ENCODE measurements at places on chromosomes 5 and 9.

GRCh38 chr5:94910721-94911120 is 292.3 kb downstream of the SLF1 start:
- DNase-seq: no peak

DNA sequence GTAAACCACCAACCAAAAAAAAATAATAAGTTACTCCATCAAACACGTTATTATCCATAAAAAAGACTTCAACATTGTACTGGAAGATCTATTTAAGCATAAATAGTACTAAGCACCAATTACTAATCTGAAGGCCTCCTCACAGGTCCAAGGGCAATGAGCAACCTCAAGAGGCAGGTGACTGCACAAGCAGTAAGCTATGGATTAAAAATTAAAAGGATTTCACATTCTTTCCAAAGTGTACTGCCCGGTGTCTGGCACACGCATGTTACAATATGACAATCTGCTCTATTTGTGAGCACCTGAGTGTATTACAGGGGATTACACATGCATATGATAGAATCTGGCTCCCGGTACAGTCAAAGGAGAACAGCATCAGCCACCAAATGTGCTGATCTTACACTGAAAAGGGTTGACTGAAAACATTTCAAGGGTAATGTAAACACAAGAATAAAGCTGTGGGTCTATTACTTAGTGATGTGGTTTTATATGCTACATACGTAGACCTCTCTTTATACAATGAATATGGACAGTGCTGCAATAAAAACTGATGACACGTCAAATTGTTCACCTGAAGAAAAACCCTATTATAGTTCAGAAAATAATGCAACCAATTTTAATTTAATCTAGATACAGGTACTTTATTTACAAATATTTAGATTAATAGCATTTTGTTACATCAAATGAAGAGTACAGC is 22.8 kb downstream of the RAB14 start:
- no peak for DNase-seq

- no peak for DNase-seq
Measured at GRCh38 chr5:5584236-5584745, 161.8 kb downstream of the ICE1 start.

DNA sequence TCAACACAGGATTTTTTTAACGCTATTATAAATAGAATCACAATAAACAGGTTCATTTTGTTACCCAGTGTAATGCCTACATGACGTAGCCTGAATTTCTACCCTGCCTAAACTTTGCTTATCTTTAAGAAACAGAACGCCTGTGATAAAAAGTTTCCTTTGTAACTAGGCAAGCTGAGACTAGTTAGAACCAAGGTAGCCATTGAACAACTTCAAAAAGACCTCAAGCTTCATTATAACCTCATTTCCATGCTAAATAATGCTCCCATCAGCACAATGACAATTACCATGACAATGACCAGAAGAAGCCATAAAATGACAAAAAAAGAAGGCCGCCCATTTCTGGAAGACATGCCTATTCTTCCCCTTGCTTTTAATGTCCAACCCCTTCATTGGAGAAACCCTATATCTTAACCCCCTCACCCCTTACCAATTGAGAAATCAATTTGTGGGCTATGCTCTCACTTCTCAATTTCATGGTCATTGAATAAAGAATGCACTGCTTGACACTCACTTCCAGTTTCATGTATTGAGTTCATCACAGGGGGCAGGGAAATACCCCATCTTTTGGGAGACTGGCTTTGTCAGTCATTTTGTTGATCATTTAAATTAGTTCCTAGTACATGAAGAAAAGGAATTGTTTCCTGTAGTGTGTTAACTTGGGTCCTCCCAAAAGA is 276.8 kb downstream of the MCTP1 start:
- no peak for DNase-seq

- no peak for DNase-seq
Measured at GRCh38 chr5:55480781-55481180, 54.0 kb downstream of the PLPP1 start.

DNA sequence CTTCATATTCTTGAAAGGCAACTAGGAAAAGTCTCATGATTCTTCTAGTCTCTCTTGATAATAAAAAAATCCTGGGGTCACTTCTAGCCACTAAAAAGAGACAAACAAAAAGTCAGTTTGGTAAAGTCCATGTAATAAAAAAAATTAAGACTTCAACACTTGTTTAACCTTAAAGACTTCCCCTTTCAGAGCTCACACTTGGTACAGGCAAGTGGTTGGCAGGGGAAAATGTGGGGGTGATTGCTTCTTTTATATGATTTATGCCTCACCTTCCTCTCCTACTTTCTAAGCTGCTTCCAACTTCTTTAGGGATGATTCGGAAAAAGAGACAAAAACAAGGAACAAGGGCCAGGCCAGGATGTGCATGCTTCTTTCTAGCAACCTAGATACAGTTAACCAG is 5.1 kb upstream of the ERCC6L2 start:
- no peak for DNase-seq

- DNase-seq: no peak
Measured at GRCh38 chr9:35980289-35981011, 22.5 kb upstream of the OR2S2 start.

DNA sequence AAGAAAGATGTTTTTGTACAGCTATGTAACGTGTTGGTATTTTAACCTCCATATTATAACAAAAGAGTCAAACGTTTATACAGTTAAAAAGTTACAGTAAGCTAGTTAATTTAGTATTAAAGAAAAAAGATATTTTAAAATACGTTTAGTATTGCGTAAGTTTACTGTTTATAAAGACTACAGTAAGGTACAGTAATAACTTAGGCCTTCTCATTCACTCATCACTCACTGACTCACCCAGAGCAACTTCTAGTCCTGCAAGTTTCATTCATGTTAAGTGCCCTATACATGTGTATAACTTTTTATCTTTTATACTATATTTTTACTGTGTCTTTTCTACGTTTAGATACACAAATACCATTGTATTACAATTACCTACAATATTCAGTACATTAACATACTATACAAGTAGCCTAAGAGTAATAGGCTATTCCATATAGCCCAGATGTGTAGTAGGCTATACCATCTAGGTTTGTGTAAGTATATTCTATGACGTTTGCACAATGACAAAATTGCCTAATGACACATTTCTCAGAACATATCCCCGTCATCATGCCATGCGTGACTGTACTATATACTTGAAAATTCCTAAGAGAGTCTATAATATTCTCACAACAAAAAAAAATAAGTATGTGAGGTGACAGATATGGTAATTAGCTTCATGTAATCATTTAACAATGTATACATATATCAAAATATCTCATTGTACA is 33.8 kb downstream of the ERP44 start:
- DNase-seq: no peak

GRCh38 chr5:75519761-75520160 is 8.1 kb downstream of the POLK start:
- no peak for DNase-seq

DNA sequence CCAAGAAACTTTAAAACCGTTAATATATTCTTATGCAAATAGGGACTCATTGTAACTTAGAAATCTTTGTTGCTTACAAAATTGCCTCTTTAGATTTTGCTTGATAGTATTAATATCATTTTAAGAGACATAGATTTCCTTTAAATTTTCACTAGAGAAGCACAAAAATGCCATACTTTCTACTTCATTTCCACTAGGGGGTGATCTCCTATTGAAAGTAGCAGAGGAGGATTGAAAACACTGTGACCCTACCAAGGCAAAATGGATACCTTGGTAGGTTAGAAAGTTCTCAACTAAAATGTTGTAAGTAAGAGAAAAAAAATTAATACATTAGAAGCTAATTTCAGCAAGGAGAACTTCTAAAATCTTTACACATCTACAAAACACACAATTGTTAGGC is 204.9 kb downstream of the CHSY3 start:
- peak; percentile 21 for DNase-seq

All from SHP77 treated with DMSO at 0.1 percent for 48 hours (cell line).